ENCODE measurements at places on chromosomes 4 and X.
A peak's percentile ranks its signal among the peaks of the same experiment; 100 is the strongest.

- DNase-seq, result no peak
Measured at GRCh38 chr4:184848510-184848909, 22.7 kb upstream of the ACSL1 start.

- DNase-seq, result peak; percentile 62
Measured at GRCh38 chrX:14073556-14073955, 43.9 kb upstream of the GEMIN8 start.

DNA sequence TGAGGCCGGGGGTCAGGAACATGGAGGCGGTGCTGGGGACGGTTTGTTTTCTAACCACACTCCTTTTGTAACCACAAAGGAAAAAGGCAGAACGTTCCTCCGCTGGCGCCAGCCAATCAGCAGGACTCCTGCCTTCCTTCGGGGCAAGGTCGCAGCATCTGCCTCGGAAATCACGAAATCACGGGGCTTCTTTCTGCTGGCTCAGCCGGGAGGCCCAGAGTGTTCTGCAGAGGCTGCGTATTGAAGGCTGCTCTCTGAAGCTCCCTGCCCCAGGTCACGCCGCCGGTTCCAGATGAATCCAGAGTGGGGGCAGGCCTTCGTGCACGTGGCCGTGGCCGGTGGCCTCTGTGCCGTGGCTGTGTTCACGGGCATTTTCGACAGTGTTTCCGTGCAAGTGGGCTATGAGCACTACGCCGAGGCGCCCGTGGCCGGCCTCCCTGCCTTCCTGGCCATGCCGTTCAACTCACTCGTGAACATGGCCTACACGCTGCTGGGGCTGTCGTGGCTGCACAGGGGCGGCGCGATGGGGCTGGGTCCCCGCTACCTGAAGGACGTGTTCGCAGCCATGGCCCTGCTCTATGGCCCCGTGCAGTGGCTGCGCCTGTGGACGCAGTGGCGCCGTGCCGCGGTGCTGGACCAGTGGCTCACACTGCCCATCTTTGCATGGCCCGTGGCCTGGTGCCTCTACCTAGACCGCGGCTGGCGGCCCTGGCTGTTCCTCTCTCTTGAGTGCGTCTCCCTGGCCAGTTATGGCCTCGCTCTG, 9.4 kb downstream of the TMEM187 start:
- no peak for DNase-seq

DNA sequence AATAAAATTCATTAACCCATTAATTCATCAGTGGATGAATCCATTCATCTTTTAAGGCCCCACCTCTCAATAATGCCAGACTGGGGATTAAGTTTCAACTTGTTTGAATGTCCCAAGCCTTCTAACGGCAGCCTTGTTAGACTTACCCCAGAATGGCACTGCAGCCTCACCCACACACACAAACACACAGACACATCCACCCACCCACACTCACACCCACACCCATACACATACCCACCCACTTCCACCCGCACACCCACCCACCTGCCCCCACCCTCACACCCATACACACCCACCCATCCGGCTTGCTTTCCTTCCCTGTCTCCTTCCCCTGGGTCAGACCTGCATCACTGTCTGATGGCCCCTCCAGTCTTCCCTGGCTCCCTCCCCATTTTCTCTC, 102.6 kb downstream of the ARHGAP10 start:
- no peak for DNase-seq

DNA sequence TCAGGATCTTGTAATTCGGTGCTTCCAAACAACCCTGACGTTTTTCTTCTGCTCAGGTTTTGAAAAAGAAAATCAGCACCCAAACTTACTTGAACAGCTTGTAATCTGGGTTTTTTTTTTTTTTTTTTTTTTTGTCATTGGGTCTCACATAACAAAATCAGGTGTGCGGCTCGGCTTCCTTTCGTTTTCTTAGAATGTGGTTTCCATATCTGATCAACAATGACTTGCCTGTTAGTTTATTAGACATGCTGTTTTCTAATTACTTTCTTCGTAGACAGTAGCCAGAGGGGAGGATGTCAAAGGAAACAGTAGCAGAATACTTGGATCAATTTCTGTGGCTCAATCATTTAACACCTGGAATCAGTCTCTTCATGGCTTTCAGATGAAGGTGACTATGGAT, 890 bp upstream of the FREM3 start:
- DNase-seq, result no peak

GRCh38 chr4:136634121-136634520, 898.2 kb downstream of the PCDH18 start:
- no peak for DNase-seq

DNA sequence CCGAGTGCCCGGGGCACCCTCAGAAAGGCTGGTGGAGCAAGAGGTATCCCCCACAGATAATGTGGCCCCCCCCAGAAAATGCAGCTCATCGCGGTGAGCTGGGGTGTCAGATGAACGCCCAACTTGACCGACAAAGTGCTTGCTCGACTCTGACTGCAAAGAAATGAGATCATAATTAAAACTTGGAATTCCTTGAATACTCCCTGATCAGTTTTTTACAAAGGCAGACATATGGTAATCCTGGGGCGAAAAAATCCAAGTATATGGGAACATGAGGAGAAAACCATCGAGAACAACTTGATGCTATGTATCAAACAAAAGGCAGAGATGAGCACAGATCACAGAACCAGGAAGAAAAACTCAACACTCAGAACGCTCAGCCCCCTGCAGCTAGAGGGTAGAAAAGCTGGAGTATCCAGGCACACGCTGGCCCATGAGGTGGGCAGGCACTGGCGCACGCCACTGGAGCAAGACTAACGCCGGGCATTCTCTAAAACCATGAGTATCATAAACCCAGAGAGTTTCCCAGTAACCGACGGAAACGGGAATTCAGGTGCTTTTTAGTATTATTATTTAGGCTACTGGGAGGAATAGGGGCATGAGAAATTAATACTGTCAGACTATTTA, 127.3 kb downstream of the AFAP1 start:
- DNase-seq, result no peak

DNA sequence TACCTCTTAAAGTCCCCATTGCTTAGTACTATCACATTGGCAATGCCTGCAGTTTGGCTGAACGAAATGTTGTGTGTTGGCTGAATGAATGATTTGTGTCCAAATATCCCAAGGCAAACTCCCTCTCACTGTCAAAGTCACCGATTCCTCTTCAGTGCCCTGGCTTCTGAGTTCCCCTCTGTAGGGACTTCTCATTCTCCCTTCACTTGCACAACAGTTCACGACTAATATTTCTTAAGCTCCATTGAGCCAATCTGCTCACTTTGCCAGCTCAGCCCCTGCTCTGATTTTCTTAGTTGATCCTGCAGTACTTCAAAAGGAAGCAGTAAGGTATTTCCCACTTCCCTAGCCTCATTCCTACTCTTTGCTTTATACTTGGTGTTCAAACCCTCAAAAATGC, 21.9 kb upstream of the PACRGL start:
- no peak for DNase-seq

DNA sequence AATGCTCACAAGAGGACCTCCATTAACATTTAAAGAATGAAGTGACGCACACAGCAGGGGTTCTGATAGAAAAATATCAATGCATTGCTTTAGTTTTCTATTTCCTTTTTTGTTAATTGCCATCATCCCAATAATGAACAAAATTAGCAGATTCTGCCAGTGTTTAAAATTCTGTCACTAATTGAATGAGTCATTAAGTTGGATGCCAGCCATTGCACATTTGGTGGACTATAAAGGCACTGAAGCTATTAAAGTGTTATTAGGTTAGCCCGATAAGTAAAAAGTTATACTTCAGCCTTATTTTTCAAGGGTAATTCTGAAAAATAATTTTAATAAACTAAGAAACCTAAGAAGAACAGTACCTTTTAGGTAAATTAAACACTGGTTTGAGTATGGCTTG, 53.1 kb downstream of the MAP3K15 start:
- DNase-seq, result no peak

DNA sequence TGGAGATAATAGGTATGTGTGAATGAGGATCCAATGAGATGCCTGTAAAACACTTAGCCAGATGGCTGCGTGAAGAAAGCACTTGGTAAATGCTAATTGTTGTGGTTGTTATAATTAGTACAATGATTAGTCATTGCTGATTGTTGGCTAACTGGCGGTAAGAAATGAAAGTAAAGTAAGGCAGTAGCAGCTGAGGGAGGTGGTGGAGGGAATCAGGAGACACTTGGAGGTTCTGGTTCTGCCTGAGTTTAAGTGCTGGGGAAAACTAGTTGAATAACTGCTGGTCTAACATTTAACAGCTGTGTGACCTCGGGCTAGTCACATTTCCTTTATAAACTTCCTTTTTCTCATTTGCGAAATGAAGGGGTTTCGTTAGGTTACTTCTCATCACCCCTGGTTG, 30.9 kb downstream of the CD38 start:
- no peak for DNase-seq

- no peak for DNase-seq
Measured at GRCh38 chrX:7606039-7606652, 236.8 kb upstream of the VCX start.

- DNase-seq, result no peak
Measured at GRCh38 chrX:1483843-1484637, 31.3 kb upstream of the ASMTL start.

- DNase-seq, result no peak
Measured at GRCh38 chr4:7945709-7946380, 6.2 kb upstream of the AFAP1 start.

DNA sequence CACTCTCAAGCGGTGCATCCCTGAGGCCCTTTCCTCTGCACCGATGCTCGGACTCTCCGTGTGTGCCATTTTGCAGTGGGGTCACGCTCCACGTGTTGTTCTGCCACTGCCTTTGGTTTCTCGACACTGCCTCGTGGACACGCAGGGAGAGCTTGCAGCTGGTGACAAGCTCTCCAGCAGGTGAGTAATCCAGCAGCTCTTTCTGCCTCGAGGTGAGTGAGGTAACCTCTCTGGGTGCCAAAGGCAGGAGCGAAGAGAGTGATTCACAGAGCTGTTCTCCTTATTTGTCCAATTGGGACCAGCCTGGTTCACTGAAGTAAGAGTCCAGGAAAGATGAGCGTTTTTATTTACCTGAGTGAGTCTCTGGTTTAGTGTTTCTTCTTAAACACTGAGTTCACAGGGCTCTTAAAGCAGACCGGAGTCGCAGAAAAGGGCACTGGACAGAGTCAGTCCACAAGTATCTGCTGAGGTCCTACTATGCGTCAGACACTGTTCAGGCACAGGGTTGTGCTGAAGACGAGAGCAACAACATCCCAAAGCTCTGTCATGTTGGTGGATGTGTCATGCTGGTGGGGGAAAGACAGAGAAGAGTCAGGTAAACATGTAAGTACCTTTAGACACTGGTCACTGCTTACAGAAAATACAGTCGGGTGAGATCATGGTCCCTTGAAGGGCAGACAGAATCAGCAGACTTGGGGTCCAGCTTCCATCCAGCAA, 61.8 kb downstream of the FHDC1 start:
- DNase-seq, result no peak

DNA sequence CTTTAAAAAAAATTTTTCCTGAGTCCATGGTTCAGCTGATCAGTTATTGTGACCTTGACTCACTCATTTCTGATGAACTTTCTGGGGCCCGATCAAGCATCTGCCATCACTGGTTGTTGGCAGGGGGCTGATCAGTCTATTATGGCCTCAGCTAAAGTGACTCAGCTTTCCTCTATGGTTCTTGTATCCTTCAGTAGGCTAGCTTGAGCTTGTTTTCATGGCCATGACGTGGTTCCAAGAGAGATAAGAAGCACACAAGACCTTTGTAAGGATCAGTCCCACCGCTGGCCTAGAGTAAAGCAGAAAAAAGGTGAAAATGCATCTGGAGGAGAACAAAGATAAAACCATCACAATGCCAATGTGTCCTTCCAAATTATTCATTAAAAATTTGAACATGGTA, 29.8 kb upstream of the EPGN start:
- no peak for DNase-seq

GRCh38 chr4:154126276-154126675, 337.4 kb upstream of the SFRP2 start:
- DNase-seq, result peak; percentile 43

DNA sequence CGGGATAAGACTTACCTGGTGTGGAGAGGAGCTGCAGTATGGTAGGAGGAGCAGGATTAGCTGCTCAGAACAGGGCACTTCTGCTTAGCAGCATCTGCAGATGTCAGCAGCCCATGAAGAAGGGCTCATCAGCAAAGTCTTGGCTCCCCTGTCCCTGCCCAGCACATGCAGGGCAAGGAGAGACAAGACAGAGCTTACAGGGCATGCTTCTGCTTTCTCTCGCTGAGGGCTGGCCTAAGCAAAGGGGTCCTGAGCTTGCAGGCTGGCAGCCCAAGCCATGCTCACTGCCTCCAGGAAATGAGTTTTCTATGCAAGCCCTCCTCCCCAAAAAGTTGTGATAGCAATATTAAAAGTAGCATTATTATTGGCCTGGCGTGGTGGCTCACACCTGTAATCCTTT, 39.5 kb upstream of the TAPT1 start:
- DNase-seq, result no peak

DNA sequence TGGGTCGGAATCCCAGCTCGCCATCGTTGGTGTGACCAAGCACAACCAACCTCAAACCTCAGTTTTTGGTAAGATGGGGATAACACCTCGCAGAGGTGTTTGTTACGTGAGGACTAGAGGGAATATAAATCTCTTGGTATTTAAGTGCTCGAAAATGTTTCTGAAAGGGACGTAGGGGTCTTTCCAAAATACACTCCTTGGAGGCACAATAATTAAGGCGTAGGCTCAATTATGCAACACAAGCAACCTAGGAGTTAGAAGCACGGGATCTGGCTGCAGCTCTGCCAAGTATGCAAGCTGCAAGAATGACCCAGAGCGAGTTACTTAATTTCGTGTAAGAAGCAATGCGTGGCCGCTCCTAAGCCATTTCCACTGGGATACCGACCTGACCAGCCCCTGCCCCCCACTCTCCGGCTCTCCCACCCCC, 552 bp downstream of the ADH5 start:
- DNase-seq, result peak; percentile 58

GRCh38 chr4:140754918-140755773, 1.0 kb downstream of the TBC1D9 start:
- DNase-seq, result no peak

Data from fibroblast of skin of back (primary cell).